ENCODE measurements at places on chromosomes 5 and 9.

DNA sequence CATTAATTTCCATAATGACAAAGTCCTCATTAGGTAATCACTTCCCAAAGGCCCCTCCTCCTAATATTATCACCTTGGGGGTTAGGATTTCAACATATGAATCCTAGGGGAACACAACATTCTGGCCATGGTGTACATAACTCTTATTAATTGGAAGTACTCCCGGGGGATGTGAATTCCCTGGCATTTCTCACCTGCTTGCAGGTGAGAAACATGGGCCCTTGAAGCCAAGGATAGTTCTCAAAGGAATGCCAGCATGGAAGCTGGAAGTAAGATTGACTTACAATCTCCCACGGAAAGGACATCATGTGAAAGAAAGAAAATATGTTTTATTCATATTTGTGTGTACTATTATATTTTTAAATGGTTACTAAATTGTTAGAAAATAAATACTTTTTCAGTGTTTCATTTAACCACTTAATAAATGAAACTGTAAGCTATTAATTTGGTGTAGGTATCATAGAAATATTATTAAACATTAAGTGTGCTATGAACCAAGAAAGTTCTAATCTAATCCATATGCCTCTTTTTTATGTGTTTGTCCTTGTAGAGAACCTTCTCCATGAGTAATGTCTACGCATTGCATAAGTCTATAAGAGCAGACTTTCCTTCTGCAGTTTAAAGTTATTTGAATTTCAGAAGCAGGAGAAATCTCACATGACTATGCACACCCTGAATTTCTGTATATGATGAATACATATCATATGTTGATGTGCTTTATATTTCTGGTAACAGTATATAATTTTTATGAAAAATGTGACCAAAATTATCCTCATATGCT, 59.4 kb downstream of the ANXA1 start:
- DNase-seq = no peak

- no peak for DNase-seq
Measured at GRCh38 chr9:109252291-109252690, 68.6 kb downstream of the EPB41L4B start.

DNA sequence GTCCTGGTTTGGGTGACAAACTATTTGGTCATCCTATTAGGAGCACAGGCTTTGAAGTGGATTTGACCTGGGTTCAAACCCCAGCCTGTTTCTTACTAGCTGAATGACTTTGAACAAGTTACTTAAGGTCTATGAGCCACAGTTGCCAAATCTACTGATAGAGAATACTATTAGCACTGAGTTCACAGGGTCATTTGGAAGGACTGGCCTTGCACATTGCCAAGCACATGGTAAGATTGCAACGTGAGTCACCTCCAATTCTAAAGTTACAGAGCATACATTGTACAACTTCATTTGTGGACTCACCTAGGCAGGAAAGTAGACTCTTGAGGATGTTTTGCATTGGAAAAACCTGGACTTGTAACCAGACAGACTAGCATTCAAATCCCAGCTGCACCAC, 38.9 kb downstream of the MFAP3 start:
- DNase-seq = no peak

- DNase-seq = peak; percentile 69
Measured at GRCh38 chr9:121369595-121370265, at the start of gene STOM. STOM (minus strand) TSS chr9:121370250; CDS start chr9:121370187, 63 bp downstream.

DNA sequence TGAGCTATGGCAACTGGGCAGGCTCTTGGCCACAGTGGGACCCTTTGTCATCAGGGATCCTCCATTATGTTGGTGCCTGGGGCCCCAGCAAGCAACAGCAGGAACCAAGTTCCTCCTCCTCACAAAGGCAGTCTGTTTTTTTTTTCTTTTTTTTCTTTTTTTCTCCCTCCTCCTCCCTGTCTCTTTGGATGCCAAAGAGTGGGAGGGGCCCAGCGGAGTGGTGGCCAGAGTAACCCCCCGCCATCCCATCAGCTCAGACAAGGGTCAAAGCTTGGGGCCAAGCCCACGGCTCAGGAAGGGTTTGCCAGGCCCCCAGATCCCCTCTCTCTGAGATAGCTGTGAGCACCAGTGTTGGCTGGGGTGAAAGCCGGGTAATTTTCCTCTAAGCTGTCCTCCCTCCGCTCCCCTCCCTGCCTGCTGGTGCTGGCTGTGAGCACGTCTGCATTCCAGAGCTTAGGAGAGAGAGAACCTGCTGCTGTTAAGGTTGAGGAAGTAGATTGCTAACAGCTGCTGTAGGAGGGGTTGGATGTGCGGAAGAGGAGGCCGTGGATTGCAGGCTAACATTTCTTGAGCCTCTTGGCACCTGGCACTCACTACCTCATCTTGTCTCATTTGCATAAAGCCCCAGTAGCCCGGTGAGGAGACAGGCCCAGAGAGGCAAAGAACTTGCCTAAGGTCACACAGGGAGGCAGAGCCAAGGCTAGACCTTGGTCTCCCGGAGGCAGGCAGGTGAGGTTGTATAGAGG, 21.2 kb downstream of the GSN start:
- DNase-seq = peak; percentile 72

DNA sequence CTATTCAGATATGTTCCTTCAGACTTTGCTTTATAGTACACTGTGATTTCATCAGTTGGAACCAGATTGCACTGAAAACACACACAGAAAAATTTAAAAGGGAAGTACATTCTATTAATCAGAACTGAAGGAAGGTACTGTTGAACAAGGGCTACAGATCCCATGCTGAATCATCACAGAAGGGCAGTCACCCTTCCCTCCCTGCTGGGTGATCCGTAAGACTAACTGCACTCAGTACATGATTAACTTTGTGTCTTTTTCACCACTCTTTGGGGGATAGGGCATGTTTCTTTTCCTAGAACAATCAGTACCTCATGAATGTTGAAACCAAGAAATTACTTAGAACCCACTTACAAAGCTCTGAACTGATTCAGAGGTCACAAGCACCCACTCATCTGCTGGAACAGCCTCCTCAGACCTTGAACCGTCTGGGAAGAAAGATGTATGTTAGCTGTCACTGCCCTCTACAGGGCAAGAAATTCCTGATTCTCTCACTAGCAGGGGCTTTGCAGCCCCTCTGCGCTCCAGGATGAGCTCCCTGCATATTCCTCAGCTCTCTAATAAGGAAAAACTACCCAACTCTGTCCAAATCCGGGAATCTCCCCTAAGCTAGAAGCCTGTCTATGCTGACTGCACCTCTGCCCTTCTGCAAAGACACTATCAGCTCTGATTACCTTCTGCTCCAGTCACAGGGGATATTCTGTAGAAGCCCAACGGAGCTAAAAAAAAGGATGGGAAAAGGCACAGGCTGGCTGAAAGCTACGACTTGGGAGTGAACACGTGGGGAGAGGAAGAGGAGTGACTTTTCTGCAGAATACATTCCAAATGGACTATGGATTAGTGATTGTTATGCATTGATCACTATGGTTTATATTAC, 51.0 kb downstream of the IARS1 start:
- no peak for DNase-seq

GRCh38 chr5:123119334-123119986, 30.4 kb downstream of the PRDM6 start:
- no peak for DNase-seq

- DNase-seq = peak; percentile 43
Measured at GRCh38 chr5:78509884-78510769, 138.4 kb downstream of the LHFPL2 start.

GRCh38 chr5:60522292-60522905, 177.6 kb downstream of the DEPDC1B start:
- DNase-seq = no peak

DNA sequence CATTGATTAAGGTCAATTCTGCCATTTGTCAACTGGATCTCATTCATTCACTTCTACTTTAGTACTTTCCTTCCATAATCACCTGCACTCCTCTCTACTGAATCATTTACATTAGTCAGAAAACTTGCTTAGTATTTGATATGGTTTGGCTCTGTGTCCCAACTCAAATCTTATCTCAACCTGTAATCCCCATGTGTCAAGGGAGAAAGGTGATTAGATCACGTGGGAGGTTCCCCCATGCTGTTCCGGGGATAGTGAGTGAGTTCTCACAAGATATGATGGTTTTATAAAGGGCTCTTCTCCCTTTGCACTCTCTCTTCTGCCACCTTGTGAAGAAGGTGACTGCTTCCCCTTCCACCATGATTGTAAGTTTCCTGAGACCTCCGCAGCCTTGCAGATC, 23.7 kb upstream of the UGCG start:
- no peak for DNase-seq

DNA sequence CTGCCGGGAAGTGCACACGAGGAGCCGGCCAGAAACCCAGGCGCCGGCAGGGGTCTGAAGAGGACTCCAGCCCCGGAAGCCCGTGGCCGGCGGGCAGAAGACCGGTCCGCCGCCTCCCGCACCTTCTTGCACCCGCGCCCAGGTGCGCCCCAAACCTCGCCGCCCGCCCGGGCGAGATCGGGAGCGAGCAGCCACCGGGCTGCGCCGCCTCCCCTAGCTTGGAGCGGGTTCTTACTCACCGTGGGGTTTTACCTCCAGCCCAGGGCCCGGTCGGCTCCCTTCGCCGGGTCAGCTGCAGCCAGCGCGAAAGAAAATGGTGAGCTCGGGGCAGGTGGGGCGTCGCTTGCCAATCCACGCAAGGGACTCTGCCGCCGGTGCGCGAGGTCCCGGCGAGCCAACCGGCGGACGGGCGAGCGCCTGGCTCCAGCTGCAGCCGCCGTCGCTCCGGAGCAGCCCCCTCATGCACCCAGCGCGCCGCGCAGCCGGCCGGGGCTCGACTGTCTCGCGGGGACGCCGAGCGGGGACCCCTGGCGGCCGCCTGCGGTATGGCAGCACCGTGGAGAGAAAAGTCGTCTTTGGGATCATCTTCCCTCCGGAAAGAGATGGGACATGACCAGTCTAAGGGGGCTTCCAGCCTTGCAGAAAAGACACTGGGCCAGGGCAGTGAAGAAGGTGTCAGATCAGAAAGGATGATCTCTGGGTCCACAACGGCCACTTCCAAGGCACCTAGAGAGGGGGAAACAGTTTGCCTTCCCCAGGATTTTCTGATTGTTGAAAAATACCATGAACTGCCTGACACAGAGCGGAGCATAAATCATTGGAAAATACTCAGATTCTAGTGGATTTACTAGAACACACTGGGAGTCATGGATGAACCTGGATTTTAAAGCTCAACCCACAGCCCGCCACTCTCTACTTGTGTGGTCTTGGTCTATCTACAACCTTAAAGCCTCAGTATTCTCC, at the start of gene MOB3B:
MOB3B (minus strand) TSS at position 499 of the 963 bp plus-strand sequence. CDS start 74,264 bp downstream, outside the sequence.
- DNase-seq = peak; percentile 74

DNA sequence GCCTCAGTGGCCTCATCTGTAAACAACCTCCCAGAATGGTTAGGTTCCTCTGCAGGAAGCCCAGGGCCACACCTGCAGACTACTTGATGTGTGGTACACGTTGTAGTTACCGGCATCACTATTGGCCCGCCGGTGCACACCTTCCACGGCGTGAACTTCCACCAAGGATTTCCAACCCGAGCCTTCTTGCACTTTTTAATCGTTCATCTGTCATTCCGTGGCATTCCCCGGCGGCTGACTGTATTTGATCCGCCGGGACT, 5.3 kb upstream of the TRIM41 start:
- DNase-seq = no peak

DNA sequence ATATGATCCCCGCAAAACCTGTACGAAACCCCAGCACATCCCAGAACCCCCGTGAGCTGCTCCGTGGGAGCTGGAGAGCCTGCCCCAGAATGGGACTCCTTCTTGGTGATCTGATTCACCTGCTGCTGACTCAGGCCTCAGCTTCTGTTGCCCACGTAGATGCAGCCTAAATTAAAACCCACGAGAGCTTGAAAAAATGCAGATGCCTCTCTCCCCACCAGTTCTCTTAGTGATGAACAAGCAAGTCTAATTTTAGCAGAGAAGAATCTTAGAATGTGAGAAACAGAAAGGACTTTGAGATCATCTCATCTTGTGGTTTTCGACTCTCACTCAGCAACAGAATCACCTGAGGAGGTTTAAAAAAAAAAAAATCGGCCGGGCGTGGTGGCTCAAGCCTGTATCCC, 57.6 kb downstream of the TMOD1 start:
- no peak for DNase-seq

- DNase-seq = no peak
Measured at GRCh38 chr5:69292306-69292705, 40.3 kb downstream of the CCDC125 start.

DNA sequence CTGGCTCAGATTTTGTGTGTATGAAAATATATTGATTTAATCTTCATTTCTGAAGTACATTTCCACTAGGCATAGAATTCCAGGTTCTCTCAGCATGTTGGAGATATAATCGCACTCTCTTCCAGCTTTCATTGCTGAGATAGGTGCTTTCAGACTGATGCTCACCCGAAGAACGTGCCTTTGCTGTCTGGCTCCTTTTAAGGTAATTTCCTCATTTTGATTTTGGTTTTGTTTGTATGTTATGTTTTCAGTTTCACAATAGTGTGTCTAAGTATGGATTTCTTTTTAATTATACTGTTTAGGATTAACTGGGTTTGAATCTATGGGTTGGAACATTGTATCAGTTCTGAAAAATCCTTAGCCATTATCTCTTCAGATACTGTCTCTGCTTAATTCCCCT, 132.0 kb upstream of the NFIB start:
- no peak for DNase-seq

DNA sequence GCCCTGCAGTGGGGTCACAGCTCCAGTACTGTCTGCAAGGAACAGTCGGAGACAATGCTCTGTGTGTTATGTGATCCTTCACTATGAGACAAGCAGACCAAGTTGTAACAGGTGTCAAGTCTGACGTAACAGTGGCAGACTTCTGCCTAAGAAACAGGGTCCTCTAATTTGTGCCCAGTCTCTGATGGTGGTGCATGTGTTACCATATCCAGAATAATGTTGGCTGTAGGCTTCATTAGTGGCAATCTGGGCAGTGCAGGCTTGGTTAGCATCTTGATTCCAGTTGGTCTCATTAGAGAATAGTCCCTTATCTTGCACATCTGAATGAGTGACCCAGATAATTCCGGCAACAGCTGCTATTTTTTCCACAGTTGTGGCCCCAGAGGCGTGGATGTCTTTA, 33.8 kb downstream of the ZNF131 start:
- DNase-seq = no peak

- DNase-seq = no peak
Measured at GRCh38 chr5:118924006-118924389, 64.3 kb downstream of the DTWD2 start.

GRCh38 chr9:114774524-114774923, 31.3 kb downstream of the TNFSF15 start:
- no peak for DNase-seq

DNA sequence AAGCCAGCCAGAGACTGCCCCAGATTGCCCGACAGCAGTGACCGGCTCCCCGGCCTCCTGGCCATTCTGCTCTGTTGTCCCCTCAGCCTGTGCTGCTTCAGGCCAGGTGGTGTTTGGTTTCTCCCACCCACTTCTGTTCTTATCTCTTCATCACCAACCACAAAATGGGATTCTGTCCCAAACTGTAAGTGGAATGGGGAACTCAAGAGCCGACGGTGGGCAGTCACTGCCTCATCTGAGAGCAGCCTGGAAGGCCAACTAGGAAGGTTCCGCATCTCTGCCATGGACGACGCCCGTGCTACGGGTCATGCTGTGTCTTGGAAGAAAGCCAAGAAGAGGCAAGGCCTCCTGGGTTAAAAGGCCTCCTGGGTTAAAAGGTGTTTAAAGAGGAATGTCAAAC, 219.0 kb upstream of the PIK3R1 start:
- no peak for DNase-seq

Measured in prostate gland (tissue), 2 donors.